ENCODE measurements at places on chromosomes 12 and 14.
A peak's percentile ranks its signal among the peaks of the same experiment; 100 is the strongest.

DNA sequence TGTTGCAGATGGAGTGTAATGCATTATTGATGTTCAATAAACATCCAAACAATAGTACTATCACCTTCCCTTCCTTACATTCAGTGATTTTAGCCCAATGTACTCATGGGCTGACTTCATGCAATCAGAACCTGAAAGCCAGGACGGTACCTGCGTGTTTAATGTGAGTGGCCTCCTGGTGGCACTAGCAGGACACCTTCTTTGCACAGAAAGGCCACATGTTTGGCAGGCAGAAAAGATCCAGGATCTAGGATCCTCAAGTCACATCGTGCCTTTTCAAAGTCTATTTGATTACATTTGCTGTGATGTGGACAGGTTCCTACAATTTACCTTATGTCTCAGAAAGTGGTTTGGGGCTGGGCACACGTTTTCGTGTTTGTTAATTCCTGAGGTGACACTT is 82.9 kb downstream of the NEDD1 start:
- DNase-seq, result peak; percentile 19

DNA sequence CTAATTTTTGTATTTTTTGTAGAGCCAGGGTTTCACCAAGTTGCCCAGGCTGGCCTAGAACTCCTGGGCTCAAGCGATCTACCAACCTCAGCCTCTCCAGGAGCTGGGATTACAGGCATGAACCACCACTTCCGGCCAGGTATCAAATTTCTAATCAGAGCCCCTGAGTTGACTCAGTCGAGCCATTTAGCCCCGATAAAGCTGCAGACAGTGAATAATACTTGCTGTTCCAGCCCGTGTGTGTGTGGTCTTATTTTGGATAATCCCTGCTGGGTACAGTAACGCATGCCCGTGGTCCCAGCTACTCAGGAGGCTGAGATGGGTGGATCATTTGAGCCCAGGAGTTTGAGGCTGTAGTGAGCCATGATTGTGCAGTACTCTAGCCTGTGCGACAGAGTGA is 57.0 kb downstream of the TEAD4 start:
- DNase-seq, result no peak

- peak; percentile 7 for DNase-seq
These were observed 69.3 kb downstream of the PRMT8 start for GRCh38 chr12:3560295-3560620.

DNA sequence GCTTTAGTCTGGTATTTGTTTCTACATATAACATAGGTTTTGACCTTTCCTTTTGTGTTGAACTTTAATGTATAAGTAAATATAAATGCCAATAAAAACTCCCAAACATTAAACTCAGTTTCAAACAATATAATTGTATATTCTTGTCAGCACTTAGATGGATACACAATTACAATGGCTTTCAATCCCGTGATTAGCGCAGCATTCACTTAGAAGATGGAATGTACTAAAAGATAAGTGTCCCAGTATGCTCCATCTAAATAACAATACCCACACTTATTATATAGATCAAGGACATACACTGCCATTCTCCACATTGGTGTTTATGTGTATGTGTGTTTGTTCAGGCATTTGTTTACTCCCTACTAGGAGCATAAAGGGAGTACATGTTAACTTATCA is 193.1 kb downstream of the SOX5 start:
- no peak for DNase-seq

- no peak for DNase-seq
These were observed 432.1 kb downstream of the CCDC91 start for GRCh38 chr12:28622406-28622805.

GRCh38 chr12:8629486-8630033 is 16.9 kb upstream of the AICDA start:
- DNase-seq, result peak; percentile 87

DNA sequence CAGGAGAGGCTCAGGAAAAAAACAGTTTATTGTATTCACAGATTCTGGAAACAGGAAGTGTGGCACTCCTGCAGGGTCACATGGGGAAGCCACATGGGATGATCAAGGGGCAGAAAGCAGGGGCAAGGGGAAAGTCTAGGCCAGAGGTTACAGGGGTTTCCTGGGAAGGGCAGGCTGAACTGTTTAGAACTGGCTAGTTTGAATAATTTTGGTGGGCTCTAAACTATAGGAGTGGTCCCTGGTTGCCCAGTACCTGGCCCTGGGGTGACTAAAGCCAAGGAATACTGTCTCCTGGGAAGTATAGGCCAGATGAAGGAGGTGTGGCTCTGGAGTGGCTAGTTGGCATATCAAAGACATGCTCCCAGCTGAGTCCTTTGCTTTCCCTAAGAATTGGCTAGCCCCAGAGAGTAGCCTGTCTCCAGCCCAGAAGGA is 169.2 kb downstream of the SLC41A2 start:
- DNase-seq, result no peak

DNA sequence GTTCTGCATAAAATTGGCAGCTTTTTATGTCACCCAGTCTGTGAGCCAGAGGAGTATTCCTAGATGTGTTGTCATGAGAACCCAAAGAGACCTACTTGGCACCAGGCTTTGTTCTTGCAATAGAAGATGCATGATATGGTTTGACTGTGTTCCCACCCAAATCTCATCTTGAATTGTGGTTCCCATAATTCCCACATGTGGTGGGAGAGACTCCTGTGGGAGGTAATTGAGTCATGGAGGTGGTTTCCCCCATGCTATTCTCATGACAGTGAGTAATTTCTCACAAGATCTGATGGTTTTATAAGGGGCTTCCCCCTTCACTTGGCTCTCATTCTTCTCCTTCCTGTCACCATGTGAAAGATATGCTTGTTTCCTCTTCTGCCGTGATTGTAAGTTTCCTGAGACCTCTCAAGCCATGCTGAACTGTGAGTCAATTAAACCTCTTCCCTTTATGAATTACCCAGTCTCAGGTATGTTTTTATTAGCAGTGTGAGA is 572.0 kb upstream of the ATP2B1 start:
- DNase-seq, result no peak

DNA sequence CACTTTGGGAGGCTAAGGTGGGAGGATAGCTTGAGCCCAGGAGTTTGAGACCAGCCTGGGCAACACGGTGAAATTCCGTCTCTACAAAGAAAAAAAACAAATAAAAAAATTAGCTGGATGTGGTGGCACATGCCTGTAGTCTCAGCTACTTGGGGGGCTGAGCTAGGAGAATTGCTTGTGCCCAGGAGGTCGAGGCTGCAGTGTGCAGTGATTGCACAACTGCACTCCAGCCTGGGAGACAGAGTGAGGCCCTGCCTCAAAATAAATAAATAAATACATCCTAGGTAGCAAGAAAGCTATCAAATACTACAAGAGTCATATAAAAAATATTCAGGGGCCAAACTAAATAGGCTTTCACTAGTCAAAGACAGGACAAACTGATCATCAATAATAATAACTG is 6.2 kb downstream of the KLHL28 start:
- DNase-seq, result no peak

GRCh38 chr14:54002653-54003052 is 46.0 kb upstream of the BMP4 start:
- no peak for DNase-seq

DNA sequence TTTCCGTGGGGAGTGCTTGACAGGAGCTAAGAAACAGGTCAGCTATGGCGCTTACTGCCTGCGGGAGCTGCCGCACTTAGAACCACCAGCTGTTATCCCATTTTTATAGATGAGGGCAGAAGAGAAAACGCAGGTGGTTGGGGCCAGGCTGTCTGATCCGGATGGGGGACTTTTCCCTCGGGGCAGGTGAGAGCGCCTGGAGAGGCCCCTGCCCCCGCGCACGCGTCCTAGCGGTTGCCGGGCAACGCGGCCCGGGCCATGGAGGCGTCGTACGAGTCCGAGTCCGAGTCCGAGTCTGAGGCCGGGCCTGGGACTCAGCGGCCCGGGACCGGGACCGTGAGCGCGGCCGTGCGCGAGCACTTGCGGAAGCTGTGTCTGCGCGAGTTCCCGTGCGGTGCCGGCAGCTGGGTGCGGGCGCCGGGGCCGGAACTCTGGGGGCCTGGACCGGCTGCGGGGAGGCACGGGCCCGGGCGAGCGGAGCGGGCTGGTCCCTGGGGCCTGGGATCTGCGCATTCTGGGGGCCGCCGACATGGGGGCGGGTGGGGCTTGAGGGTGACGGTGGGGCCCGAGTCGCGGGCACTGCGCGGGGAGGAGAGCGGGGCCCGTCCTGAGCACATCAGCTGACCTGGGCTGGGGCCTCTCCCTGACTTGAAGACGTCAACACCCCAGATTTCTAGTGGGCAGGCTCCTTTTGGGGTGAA is at the start of gene LRRC43:
Gene LRRC43, plus strand, starts transcription at position 237 of the 701 bp plus-strand sequence. Its CDS starts 22 bp downstream, at position 259.
- DNase-seq, result peak; percentile 57

- DNase-seq, result peak; percentile 9
These were observed 723.4 kb downstream of the TRHDE start for GRCh38 chr12:72995616-72996015.

DNA sequence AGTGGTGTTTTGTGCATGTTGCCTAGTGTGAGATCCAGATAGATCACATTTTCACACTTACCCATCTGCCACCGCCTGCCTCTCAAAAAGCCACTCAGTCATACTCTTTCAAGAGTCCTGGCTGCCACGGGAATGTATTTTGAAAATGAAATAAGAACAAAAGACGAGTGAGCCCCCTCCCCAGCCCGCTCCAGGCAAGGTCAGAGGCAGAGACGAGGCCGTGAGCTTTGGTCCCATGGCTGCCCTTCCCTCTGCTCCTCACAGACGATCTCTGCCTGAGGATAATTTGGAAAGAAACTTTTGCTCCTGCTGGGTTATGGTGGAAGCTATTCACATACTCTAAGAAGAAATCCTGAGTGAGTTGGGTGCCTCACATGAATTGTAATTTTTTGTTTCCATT is 924.3 kb downstream of the BCL11B start:
- no peak for DNase-seq

DNA sequence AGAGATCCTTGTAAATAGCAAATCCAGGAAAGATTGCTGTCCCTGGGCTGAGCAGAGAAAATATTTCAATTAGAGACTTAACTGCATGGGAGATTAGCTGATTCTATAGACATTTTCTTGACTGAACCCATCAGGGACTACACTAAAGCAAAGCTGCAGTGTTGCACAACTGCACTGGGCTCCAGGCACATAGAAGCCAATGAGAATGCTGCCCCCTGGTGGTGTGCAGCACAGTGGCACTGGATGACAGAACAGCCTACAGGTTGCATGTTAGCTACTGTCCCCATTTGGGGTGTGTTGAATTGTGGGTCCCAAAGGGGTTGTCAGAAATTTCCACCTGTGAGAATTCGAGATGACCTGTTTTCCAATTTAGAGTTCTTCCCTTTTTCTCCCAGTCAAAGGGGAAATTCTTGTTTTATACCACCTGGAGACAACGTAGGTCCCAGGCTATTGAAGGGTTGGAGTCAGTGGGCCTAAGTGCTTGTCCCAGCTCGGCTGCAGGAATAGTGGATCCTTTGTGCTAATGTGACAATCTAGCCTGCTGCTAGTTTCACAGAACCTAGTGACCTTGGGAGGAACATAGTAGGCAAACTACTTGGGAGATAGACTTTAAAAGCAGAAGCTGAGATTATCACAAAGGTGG is 114.7 kb downstream of the SLC8A3 start:
- DNase-seq, result peak; percentile 58

GRCh38 chr12:127223731-127224130 is 1043.2 kb upstream of the TMEM132C start:
- DNase-seq, result no peak

DNA sequence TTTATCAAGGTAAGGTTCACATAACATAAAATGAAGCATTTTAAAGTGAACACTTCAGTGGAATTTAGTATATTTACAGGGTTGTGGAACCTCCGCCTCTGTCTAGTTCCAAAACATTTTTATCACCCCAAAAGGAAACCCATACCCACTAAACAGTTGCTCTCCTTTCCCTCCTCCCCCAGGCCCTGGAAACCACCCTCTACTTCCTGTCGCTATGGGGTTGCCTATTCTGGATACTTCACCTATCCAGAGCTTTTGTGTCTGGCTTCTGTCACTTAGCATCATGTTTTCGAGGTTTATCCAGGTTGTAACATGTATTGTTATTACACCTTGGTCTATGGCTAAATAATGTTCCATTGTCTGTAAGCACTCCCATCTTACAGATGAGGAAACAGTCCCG is 27.7 kb upstream of the ZFP36L1 start:
- DNase-seq, result no peak

DNA sequence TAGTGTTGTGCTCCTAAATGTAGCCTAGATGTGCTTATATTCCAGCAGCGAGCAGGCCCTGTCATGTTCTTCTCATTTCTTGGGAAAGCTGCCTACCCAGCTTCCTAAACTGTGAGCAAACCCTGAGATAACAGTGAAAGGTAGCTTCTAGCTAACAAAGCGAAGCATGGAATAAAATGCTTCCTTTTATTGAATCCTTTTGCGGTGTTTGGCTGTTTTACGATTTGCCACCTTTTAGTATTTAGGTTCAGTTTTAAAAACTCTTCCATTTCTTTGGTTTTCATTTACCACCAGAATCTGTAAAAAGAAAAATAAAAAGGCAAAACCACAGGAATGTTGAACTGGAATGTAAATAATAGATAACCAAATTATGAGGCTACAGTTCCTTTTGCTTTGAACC is 5.0 kb upstream of the PKP2 start:
- no peak for DNase-seq

DNA sequence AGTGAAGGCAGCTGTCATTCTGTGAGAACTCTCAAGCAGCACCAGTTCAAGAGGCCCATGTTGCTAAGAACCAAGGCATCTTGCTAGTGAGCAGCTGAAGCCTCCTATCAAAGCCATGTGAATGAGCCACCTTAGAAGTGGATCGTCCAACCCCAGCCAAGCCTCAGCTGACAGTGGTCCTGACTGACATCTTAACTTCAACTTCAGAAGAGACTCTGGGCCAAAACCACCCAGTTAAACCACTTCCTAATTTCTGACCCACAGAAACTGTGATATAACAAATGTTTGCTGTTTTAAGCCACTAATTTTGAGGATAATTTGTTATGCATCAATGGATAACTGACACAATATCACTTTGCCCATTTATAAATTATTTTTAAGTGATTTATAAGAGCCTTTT is 256.0 kb downstream of the RPAP3 start:
- DNase-seq, result no peak

GRCh38 chr14:97395068-97395467 is 597.9 kb downstream of the VRK1 start:
- no peak for DNase-seq

DNA sequence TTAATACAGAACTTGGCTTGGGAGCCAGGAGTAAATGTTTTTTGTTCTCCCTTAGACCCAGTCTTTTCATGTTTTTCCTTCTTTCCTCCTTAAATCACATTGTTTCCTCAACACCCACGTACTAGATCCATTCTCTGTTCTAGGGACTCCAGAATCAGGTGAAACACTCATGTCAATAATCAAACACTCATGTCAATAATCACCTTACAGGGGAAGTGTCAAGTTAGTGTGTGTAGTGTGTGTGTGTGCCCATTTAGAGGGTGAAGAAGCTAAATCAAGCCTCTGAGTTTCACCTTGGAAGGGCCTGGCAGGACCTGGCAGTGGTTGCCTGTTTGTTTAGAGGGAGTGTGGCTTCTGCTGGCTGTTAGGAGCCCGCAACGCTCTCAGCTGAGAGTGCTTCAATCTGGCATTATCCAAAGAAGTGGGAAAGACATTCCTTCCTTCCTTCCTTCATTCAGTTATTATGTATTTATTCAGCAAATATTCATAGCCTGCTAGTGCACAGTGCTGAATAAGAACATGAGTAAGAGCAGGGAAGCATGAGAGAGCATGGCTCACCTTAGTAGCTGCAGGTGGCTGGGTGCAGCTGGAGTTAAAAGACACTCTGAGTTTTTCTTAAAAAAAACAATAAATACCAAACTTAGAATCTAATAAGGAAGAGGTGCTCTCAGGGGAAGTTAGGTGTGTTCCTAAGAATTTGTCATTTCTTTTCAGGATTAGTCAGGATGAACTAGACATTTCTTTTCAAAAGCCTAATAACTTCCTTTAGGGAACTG is 17.6 kb upstream of the EID3 start:
- DNase-seq, result peak; percentile 49

- DNase-seq, result no peak
These were observed 34.7 kb downstream of the APPL2 start for GRCh38 chr12:105201299-105201698.
